Left cardiac atrium (tissue), 4 donors: ENCODE measurements at places on chromosomes 12 and 14.
A peak's percentile ranks its signal among the peaks of the same experiment; 100 is the strongest.

DNA sequence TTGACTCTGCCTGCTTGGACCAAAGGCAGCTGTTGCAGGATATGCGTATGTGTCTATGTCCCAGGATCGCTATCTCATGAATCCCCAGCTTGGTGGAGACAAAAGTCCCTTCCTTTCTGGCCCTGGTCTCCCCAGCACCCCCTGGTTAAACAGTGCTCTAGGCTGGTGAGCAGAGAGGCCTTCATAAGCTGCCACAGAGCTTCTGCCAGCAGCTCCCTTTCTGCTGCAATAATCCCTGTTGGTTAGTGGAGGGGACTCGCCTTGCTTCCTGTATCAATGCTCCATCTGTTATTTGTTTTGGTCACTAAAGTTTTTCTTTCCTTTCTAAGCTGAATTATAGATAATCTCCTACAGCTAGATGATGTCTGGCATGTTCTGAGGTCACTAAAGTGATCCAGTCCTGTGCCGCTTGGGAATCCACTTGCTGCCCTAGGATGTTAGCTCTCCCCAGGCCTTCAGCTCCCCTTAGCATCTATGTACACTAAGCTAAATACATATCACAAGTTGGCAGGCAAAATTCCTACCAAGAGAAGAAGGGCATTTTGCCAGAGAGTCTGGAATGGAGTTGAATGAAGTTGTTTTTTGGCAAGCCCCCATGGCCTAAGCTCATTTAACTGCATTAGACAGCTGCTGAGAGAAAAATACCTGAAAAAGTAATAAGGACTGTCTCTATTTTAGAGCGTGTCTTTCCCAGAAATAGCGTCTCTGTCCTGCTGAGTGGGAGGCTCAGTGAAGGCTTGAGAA, 47.8 kb downstream of the RDH12 start:
- no peak for DNase-seq

DNA sequence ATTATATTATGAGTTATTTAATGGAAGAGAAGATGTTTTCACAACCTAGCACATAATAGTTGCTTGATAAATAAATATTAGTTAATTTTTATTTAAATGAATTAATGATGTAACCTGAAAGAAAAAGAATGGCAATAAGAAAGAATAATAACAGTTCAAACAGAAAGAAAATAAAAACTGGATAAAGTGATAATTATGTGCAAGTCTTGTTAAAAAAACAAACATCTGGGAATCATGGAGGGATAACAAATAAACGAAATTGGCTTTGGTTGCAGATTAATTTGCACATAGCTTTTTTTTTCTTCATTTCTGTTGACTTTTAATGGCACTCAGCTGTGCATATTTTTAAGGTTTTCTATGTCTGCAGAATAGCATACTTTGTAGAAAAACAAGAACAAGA, 23.4 kb upstream of the ABCD2 start:
- no peak for DNase-seq

DNA sequence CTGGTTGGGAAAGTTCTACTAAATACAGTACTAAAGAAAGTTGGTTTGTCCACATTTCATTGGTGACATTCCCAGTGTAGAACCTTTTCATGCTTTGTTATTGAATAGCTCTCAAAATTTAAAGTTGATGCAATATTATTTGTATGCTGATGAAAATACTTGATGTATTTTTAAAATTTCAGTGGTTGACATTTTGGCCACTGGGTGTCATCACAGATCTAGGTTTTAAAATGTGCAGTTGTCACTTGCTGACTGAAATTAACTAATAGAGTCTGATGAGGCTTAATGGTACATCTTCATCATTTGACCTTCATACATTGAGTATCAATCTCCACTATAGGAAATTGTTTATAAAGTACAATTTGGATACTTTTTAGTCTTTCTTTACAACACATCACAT, 37.1 kb downstream of the CMAS start:
- no peak for DNase-seq

- peak; percentile 68 for DNase-seq
Measured at GRCh38 chr14:69460093-69460701, 24.3 kb upstream of the PLEKHD1 start.

DNA sequence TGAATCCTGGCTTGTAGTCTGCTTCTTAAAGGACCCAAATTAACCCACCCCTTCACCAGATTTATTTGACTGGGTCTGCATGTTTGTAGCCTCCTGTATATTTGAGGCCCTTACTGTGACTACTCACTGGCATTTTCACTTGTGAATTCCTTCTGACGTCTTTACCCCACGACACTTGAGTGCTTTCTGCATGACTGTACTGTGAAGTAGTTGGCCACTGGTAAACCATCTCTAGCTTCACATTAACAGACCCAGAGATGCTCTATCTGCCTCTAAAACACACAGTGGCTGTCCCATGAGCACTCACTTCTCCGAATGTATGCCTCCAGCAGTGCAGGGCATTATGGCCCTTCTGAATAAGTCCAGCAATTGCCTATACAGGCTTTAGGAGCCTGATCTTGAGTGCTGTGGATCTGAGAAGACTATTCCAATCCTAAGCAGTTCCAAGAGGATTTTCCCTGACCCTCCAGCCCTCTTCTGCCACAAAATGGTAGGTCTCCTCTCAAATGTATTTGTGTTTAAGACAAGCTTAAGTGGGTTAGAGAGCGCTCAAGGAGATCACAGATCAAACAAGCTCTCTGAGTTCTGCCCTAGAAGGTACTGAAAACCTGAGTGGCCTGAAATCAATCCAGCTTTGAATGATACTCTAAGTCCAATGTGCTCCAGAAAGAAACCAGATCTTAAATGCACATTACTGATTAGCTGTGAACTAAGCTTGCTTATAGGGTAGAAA, 534.7 kb downstream of the RPS29 start:
- DNase-seq, result no peak

DNA sequence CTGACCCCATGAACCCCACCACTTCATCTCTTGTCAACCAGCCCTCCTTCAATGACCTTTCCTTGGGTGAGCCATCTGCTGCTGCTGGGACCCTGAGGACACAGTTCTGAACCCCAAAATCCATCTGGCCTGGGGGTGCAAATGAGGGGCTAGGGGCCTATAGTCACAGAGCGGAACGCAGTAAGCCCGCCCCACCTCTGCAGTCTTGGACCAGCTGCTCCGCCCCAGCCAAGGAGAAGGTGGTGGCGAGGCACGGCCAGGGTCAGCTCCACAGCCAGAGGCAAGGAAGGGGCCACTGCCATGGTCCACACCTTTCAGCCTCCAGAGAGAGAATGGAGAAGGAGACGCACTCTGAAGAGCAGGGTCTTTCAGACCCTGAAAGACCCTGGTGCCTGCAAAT, 5.1 kb downstream of the TMEM179 start:
- DNase-seq, result no peak

GRCh38 chr12:13135371-13136178, 32.1 kb upstream of the GSG1 start:
- DNase-seq, result peak; percentile 37

DNA sequence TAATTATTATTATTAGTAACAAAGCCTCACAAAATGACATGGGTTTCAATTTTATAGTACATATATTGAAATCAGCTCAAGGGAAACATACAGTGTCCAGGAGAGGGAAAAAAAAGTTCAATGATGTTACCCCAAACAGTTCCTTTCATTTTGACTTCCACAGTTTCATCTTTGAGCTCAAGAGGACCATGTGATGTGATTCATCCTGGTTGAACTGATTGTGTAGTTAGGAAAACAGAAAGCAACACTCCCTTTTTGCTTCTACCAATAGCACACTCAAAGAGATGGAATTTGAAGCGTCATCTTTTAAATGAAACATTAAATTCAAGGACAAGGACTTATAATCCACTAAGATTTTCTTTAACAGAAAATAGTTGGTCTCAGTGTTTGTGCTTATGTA, 461.0 kb downstream of the FOXG1 start:
- no peak for DNase-seq

GRCh38 chr14:71247106-71247505, 339.8 kb downstream of the PCNX1 start:
- DNase-seq, result no peak

- DNase-seq, result no peak
Measured at GRCh38 chr14:61033855-61034254, 52.8 kb downstream of the SLC38A6 start.

DNA sequence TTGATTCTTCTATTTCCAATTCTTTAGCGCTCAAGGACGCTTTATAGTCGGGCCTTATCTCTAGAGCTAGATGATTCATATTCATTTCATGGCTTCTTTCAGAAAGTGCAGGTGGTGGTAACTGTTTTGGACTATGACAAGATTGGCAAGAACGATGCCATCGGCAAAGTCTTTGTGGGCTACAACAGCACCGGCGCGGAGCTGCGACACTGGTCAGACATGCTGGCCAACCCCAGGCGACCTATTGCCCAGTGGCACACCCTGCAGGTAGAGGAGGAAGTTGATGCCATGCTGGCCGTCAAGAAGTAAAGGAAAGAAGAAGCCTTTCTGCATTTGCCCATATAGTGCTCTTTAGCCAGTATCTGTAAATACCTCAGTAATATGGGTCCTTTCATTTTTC, 241.9 kb downstream of the PAWR start:
- no peak for DNase-seq

DNA sequence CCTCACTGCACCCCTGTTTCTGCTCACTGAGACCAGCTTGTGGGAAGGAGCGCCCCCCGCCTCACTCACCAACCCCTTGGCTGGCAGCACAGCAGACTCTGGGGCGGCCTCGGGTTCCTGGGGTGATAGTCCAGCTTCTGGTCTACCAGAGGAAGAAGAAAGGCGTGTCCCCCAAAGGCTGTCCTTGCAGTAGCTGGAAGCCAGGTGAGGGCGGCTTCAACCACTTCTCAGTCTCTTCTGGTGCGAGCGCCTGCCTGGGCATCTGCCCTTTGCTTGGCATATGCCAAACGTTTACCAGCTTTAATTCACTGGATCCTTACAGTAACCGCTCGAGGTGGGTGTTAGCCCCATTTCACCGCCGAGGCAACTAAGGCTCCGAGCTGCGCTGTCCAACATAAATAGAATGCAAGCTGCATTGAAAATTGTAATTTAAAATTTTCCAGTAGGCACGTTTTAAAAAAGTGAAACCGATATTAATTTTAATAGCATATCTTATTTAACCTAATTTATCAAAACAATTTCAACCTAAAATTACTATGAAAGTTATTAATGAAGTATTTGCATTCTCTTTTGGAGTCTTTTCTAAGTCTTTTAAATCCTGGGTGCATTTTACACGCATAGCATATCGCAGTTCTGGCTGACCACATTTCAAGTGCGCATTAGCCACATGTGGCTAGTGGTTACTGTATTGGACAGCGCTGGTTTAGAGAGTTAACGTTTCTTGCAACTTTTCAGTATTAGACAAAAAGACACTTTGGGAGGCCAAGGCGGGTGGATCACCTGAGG, 872 bp downstream of the FAM177A1 start:
- DNase-seq, result peak; percentile 59

DNA sequence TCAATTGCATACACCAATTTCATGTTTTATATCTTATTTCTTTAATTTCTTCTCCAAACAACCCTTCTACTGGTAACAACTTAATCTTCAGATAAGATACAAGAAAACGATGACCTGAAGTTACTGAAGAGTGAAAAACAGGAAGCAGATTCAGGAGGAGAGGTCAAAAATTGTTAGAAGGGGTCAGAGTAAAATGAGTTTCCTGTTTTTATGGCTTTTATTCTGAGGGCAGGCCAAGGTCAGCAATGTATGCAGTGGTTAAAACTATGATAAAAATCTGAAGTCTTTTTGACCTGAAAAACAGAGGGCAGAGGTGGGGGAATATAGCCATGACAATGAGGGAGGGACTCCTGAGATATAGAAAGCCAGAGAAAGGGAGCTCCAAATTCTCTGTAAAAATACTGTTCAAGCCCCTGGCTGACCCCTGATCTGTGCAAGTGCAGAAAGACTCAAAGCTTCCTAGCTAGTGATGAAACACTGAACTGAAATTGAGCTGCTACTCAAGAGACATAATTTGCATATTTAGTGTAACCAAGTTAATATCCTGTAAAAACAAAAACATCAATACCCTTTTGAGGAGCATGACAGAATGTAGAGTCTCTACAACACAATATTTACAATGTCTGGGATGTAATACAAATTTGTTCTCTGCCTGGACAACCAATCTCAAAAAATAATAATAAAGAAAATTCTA, 514.3 kb upstream of the SEL1L start:
- DNase-seq, result no peak

GRCh38 chr14:51024377-51024776, 70.5 kb downstream of the TRIM9 start:
- DNase-seq, result no peak

DNA sequence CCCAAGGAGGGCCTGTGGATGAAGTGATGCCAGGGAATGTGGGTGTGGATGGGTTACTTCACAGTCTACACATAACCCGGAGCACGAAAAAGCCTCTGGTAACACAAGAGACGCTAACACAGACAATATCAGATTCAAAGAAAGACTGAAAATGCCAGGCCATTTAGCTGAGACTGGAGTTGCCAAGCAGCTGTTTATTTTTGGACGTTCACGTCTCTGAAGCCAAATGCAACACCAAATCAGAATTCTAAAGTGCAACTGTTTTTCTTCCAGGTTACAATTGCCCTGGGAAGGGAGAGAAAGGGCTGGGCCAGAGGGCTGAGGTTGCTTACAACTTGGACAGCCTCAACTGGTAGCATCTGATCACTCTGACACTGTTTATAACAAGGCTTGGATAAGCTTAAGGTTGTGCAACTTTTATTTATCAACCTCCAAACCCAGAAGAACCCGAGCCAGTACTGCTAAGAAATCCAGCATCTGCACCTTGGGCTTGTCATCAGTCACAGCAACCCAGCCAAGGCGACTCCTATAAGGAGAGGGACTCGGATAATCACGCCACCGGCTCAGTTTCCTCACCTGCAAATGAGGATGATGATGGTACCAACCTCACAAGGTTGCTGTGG, 24.8 kb downstream of the NUAK1 start:
- no peak for DNase-seq

DNA sequence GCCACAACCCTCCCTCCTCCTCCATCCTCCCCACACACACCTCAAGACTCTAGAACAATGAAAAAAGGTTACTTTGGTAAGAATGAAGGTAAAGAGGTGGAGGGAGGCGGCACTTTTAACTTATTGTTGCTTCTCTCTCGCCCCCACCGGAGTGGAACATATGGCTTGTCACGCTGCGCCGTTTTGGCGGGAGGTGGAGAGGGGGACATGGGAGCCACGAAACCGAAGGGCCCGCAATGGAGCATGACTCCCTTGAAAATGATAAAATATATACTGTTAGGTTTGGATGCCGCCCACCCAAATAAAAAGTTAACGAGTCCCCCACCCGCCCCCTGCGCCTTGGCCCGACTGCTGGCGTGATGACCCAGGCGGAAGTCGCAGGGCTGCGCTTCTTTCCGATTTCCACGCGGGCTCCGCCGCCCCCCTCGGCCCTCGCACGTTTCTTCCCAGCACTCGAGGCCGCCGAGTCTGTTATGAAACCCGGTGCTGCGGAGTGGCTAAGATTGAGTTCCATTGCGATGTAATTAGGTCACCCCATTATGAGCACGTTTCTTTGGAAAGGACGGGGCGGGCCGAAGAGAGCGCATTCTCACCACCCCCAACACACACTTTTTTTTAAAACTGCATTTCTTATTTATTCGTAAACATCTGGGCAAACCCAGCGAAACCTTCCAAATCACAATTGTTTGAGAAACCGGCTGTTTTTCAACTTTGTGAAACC, 1.4 kb upstream of the ZFP36L1 start:
- peak; percentile 91 for DNase-seq
